Fibroblast of upper back skin (primary cell): ENCODE measurements at places on chromosomes 7 and 10.

DNA sequence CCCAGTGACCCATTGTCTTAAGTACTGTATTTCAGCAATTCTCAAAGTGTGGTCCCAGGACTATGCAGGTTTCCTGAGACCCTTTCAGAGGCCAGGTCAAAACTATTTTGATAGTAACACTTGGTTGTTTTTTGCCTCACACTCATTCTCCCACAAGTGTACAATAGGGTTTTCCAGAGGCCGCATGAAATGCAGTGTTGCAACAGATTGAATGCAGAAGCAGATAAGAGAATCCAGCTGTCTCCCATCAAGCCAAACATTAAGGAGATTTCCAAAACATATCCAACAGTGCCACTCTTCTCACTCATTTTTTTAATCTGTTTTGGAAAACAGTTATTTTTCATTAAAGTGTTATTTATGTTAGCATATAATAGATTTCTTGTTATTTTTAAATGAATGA lies 20.0 kb downstream of the VKORC1L1 start:
- DNase-seq = no peak

- peak; percentile 25 for DNase-seq
These were observed 72.7 kb downstream of the ELFN1 start for GRCh38 chr7:1742555-1743303.

GRCh38 chr7:101933688-101934121 lies 116.3 kb downstream of the CUX1 start:
- DNase-seq = no peak

DNA sequence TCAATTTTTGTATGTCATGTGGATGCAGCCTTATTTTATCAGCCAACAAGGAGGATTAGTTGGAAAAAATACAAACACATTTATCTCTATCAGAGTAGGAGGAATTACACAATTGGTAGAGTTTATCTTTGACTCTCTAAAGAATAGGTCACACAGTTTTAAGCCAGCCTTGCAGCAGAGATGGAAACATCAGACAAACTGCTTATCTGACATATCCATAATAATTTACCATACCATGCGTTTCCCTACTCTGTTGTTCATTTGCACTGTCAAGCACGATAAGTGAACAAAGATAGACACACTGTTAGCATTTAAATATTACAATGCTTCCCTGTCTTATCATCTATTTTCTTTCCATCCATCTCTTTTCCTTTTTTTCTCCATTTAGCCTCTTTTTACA lies 283.7 kb upstream of the SMIM30 start:
- DNase-seq = no peak

DNA sequence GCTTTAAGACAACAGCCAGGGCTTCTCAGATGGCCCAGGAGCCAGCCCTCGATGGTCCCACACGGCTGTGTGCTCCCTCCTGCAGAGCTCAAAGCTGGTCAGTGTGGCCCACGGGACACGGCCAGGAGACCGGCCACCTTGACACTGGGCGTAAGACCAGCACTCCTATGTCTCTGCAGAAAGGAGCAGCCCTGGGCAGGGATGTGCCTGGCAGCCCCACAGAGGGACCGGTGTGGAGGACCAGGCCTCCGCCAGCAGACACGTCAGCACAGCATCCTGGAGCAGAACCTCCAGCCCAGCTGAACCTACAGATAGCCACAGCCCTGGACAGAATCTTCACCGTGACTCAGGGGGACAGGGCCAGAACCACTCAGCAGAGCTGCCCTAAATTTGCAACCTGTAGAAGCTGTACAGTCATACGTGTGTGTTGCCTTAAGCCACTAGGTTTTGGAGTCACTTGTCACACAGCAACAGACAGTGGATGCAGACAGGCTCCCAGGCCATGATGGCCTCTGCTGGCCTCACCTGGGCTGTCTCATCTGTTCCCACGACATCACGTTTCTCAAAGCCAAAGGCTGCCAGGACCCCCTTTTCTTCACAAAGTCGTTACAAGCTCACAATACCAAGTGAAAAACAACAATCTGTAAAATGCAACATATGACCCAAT lies 132.4 kb downstream of the DIP2C start:
- DNase-seq = no peak
